ENCODE measurements at places on chromosomes 5 and 9.
A peak's percentile ranks its signal among the peaks of the same experiment; 100 is the strongest.

DNA sequence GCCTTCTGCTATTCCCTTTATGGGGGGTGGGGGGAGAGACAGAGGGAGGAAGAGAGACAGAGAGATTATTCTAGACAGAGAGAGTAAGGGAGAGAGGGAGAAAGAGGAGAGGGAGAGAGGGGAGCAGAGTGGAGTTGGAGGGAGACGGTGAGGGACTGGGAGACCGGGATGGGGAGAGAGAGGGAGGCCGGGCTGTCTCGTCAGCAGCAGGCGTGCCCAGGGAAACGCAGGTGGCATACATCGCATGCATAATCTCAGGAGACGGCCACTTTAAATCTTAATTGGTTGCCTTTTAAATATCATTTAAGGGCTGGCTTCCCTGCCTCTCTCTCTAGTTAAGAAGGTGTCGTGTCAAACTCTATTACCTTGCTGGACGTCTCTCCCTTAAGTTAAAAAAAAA is 8.4 kb downstream of the IRX4 start:
- DNase-seq, result no peak

- DNase-seq, result no peak
Measured at GRCh38 chr5:148747536-148747906, 78.9 kb upstream of the ADRB2 start.

GRCh38 chr9:37784291-37784615 is 611 bp downstream of the EXOSC3 start:
- DNase-seq, result no peak

DNA sequence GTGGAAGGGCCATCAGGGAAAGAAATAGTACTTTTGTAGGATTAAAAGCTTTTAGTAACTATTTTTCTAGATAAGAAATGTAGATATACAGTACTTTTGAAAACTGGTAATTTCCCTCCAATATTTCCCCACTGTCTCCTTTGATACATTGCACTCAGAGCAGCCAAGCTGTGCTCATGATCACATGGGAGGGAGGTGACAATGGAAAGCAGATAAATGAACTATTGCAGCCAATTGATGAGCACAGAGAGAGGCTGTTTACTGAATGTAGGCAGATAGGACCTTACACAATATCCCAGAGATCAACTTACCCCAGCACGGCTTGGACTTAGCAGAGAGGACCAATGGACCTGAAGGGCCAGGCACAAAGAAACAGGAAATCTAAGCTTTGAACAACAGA is 178.0 kb upstream of the NREP start:
- no peak for DNase-seq

- no peak for DNase-seq
Measured at GRCh38 chr5:165134155-165134554, 1628.7 kb downstream of the MAT2B start.

GRCh38 chr5:93874491-93874890 is 133.1 kb upstream of the POU5F2 start:
- no peak for DNase-seq

GRCh38 chr5:12013351-12013750 is 109.1 kb upstream of the CTNND2 start:
- DNase-seq, result no peak

DNA sequence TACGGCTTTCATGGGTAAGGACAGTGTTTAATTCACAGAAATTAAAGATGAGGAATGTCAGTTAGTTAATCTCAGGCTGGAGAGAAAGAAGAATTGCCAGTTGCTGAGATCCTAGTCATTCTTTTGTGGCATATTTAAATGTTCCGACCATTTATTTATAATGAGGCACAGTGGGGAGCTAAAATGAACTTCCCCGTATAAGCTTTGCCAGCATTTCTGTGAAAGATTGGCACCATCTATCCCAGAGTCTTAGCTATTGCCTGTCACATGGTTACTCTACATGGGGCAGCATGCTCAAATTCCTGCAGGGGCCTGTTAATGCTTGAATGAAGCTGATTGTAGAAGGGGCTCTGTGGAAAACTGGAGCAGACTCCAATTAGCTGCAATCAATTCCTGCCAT is 314.1 kb downstream of the PRELID2 start:
- DNase-seq, result no peak

- DNase-seq, result no peak
Measured at GRCh38 chr5:26872337-26872736, 166.0 kb downstream of the CDH9 start.

DNA sequence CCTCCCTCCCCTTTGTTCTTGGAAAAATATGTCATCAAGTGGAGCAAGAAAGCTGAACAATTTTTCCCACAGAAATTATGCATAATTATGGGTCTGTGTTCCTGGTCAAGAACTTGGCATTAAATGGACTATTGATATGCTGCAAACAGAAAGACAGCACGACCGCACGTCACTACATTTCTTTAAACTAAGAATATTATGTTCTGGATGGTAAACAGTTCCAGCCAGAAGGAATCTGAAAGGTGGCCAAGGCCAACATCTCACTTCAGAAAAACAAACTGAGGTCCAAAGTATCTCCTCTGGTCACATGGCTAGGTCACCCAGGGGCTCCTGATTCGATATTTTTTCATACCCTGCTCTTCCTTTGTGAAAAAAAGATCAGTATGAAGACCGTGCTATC is 173.3 kb upstream of the GAS1 start:
- DNase-seq, result no peak

- no peak for DNase-seq
Measured at GRCh38 chr9:14236591-14236990, 77.3 kb downstream of the NFIB start.

DNA sequence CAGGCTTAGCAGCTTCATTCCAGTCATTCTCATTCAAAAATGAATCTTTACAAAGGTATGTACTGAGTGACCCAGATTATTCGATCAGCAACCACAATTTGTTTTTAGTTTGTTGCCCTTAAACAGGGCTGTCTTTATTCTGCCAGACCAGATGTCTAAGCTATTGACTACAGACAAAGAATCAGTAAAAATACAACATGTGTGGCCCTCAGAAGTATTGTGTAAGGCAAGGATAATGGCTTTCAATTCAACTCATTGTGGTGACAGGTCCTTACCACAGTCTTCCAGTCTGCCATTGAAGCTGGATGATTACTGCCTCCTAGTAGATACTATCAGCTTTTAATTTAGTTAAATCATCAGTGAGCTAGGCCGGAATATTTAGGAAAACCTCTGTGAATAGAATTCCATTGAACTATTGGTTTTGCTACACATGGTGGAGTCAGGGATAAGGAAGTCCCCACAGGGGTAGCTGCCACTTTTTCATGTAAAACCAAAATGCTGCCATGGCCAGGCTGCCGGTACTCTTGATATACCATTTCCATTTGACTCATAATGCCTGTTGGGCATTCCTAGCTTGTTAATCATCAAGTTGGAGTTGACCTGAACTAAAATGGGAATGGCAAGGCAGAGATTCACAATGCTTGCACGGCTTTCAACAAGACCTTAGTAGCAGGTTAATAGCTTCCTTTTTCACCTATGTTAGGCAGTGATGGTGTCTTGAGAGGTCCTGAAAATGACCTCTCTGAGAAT is 175.6 kb downstream of the MEF2C start:
- no peak for DNase-seq

GRCh38 chr5:138616508-138616907 is 41.3 kb upstream of the HSPA9 start:
- DNase-seq, result no peak

GRCh38 chr9:18847576-18848275 is 185.3 kb downstream of the SAXO1 start:
- DNase-seq, result no peak

- DNase-seq, result no peak
Measured at GRCh38 chr5:124627815-124628595, 118.4 kb downstream of the ZNF608 start.

DNA sequence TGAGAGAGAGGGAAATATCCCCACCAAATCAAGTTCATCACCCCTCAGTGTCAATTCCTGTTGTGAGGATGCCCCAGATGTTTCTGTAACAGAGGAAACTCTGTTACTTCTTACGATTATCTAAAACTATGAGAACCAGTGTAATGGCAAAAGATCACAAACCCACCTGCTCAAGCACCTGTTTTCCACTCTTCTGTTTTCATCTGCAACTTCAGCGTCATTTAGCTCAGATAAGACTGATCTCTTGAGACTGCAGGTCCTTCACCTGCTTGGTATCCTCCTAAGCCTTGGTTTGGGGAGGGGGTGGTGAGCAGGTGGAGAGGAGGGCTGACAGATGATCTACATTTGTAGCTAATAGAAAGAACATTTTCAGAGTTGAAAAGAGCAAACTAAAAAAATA is 229.3 kb downstream of the SLF1 start:
- no peak for DNase-seq

DNA sequence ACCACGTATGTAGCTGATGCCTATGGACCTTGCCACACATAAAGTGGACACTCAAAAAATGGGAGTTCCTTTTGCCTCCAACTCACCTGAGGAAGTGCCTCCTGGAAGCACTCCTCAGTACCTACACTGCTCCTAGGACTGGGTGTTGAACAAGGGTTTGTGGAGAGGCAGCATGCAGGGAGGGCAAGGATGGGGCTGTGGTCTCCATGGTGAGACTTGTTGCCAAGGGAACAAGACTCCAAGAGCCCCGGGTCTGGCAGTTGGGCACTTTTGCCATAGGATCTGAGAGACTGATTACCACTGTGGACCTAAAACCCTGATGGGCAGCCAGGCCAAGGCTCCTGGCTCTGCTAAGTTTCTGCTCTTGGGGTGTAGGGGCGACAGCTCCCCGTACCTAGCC is 6.9 kb upstream of the NR5A1 start:
- no peak for DNase-seq

DNA sequence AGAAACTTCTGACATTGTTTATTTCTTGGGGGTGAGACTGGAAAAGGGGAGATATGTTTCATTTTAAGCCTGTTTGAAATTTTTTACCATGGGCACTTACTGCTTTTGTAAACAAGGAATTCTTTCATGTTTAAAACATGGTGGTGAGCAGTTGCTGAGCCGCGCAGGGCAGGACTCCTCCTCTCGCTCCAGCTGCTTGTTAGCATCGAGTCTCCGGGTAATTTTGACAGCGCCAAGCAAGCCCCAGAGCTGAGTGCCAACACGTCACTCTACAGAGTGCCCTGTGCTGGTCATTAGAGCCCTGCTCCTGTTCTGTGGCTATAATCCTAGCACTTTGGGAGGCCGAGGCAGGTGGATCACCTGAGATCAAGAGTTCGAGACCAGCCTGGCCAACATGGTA is 116.5 kb upstream of the MSX2 start:
- DNase-seq, result no peak

DNA sequence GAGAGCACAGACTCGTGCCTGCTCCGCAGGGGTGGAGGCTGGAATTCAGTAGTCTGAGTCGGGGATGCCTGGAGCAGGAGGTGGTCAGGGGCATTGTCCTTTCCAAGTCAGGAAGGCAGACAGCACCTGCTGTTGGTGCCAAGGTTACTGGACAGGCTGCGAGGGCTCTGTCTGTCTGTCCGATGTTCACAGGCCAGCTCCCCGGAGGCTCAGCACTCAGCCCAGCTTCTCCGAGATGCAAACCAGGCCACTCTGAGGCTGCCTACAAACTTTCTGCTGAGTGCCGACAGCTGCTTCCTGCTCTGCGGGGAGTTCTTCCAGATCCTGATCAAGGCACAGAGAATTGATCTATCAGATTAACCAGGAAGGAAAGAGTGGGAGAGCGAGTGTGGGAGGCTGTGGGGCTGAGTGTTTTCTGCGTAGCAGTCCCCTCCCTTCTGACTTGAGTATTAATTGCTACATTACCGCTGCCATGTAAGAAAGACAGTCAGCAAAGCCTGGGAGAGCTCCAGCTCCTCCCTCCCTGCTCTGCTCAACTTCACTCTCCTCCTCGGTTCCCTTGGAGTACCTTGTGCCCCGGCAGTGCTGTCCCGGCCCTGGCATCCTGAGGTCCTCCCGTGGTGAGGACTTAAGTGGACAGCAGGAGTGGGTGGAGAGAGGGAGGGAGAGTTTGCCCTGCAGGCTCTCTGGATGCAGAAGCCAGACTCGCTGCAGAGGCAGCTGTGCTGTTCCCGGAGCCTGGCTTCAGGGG is 36.0 kb downstream of the KCNMB1 start:
- peak; percentile 33 for DNase-seq

DNA sequence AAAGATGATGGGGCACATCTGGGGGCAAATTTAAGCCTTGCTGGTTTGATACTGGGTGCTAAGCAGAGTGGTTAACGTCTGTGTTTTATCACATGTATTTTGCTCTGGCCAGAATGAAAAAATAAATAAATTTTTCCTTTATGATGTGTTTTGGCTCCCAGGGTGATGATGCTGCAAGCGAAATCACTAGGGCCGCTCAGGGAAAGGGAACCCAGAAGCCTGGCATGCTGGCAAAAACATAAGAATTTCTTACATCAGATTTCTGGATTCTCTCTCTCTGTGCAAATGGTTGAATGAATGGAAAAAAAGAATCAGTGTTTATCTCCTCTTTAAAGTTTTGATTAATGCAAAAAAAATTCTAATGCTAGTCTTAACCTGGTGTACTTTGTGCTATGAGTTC is 1975.2 kb upstream of the C9orf72 start:
- DNase-seq, result no peak

- DNase-seq, result no peak
Measured at GRCh38 chr9:117242082-117242481, 172.8 kb downstream of the ASTN2 start.

DNA sequence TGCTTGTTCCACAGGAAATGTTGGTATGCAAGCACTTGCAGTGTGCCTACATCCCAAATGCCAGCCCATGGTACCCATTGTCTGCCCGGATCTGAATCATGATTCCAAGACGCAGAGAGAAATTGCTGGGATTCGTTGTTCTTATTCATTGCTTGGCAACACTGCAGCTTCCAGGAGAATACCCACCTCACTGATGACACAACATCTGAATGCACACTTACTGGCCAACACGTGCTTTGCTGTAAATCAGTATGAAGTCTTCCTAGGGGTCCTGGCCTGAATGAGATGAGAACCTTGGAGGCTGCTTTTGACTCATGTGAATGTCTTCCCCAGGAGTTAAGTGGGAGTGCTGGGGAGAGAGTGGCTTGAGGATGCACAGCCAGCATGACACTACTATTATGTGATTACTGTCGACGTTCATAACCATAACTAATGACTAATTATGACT is 11.6 kb downstream of the SRD5A1 start:
- no peak for DNase-seq

- no peak for DNase-seq
Measured at GRCh38 chr5:149724884-149725283, 5.2 kb upstream of the PPARGC1B start.

DNA sequence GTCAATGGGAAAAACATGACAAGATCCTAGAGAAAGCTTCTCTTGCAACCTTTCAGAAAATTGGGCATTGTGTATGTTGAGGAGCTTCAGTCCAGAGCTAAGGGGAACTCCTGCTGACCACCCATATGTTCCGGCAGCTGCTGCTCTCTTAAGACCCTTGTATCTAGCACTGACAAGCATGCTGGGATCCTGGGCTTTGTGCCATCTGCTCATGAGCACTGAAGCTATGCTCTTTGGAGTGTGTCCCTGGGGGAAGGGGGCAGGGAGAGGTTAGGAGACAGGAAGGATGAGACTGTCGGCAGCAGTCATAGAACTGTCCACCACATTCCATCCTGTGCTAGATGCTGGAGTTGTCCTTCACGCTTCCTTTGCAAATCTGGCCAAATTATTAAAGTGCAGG is 109.3 kb downstream of the JAKMIP2 start:
- DNase-seq, result no peak

- no peak for DNase-seq
Measured at GRCh38 chr9:135297456-135298075, 182.0 kb upstream of the PPP1R26 start.

All from NB4 (cell line).